T1000 (cell line): ENCODE measurements at places on chromosomes 6 and 20.

- no peak for DNase-seq
Measured at GRCh38 chr20:60804918-60805630, 447.0 kb upstream of the CDH4 start.

DNA sequence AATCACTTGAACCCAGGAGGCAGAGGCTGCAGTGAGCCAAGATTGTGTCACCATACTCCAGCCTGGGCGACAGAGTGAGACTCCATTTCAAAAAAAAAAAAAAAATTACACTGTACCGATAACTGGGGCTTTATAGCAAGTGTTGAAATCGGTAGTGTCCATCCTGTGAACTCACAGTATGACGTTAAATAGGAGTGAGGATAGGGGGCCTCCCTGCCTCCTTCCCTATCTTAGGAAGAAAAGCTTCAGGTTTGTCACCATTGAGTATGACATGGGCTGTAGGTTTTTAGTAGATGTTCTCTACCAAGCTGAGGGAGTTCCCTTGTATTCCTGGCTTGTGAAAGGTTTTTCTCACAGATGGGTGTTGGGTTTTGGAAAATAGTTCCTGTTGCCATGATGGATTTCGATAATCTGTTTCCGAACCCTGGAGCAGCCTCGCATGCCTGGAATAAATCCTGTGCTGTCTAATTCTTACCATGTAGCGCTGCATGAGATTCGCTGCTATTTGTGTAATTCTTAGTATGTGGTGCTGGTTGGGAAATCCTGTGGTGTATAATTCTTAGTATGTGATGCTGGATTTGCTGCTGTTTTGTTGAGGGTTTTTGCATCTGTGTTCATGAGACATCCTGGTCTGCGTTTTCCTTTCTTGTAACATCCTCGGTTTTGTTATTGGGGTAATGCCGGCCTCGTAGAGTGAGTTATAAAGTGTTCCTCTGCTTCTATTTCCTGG is 23.6 kb downstream of the NTSR1 start:
- DNase-seq, result no peak

- DNase-seq, result peak; percentile 34
Measured at GRCh38 chr6:14711056-14711703, 534.7 kb upstream of the JARID2 start.

DNA sequence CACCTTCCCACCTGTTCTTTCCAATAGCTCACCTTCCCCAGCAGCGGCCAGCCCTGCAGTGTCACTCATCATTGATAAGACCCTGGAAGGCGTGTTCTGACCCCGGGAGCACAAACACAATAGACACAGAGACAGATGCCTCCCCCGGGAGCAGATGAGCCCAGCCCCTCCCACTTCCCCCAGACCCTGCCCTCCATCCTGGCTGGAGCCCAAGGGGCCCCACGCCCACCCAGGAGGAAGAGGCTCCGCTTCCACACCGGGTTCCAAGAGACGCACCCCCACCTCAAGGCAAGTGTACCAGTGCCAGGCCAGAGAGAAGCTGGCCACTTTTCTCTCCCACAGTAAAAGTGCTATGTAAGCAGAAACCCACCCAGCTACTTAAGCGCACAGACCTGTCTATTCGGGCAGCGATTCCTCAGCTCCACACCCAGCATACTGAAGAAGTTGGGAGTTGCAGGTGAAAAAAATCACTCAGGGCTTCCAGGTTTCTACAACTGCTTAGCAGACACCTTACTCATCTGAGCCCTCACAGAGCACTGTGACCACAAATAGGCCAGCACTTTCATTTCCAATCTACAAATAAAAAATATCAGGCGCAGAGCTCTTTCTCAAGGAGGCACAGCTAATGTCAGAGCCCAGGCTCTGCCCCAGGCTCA is 93.4 kb upstream of the NXT1 start:
- DNase-seq, result no peak

GRCh38 chr6:57072108-57072507 is 17.9 kb upstream of the ZNF451 start:
- DNase-seq, result no peak

- no peak for DNase-seq
Measured at GRCh38 chr20:25606094-25606695, 17.6 kb downstream of the NANP start.

DNA sequence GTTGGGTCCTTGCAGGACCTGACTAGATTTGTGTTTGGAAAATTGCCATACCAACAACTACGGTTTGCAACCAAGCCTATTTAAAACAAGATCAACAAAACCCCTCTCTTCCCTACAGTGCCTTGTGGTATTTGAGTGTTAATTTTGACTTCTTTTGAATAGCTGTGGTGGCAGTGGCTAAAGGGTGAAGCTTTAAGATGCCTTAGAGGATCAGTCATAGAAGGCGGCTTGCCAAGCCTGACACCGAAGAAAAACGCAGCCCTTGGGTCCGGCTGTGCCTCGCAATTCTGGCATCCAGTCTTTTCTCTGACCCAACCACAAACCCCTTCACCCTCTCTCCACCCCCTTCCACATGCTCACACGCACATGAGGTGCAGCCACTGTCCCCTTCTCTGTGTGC is 32.6 kb downstream of the BMP6 start:
- peak; percentile 37 for DNase-seq

DNA sequence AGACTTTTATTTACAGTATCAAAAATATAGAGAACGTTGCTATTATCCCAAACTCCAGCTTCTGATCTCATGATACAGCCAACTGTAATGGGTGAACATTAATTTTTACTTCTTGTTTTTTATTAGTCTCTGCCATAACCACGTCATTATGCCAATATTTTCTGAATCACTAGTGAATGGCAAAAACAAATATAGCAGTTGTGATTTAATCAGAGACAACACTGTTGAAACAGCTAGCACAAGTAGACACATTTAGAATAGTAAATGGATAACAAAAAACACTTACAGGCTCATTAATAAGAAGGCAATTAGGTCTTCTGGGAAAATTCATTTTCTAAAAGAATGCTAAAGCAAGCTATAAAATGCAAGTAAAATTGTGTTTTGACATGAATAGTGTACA is 8.1 kb downstream of the PTPRK start:
- no peak for DNase-seq

GRCh38 chr6:1619098-1619672 is 9.5 kb downstream of the FOXC1 start:
- no peak for DNase-seq

GRCh38 chr6:42314571-42315258 is 97.1 kb upstream of the MRPS10 start:
- no peak for DNase-seq

DNA sequence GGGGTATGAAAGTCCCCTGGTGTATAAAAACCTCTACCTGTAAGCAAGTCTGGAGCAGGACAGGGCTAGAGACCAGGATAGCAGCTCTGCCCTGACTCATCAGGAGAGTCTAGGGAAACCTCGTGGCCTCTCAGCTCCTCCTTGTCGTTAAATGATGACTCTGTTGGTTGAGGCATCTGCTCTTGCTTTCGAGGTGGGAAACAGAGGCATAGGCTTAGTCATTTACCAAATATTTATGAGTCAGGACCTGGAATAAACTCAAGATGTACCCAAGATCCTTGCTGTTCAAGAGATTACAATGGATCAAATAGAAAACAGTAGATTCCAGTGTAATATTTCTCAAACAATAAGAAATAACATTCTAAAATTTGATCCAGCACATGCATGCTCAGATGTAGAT is 5.5 kb downstream of the MANBAL start:
- peak; percentile 72 for DNase-seq

- DNase-seq, result peak; percentile 96
Measured at GRCh38 chr20:2814587-2815051, at the start of gene C20orf141. Gene C20orf141 (plus strand): TSS chr20:2814987. CDS start chr20:2815185, 198 bp downstream.

- no peak for DNase-seq
Measured at GRCh38 chr6:122511193-122511924, 39.8 kb upstream of the SERINC1 start.

DNA sequence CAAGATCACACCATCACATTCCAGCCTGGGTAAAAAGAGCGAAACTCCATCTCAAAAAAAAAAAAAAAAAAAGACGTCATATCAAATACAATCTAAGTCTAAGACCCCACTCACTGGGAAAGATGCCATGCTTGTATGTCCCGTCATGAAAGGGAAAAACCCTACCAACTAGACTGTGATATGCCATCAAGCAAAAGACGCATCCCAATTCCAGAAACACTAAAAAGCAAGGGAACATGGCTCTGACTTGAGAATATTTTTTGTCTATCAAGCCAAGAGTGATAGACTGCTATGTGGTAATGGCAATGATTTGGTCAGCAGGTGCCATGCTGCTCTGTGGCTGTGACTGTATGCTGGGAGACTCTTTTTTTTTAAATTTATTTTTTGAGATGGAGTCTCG is 23.0 kb downstream of the LAMA5 start:
- DNase-seq, result no peak

- no peak for DNase-seq
Measured at GRCh38 chr20:24465159-24465558, 4.3 kb upstream of the SYNDIG1 start.

DNA sequence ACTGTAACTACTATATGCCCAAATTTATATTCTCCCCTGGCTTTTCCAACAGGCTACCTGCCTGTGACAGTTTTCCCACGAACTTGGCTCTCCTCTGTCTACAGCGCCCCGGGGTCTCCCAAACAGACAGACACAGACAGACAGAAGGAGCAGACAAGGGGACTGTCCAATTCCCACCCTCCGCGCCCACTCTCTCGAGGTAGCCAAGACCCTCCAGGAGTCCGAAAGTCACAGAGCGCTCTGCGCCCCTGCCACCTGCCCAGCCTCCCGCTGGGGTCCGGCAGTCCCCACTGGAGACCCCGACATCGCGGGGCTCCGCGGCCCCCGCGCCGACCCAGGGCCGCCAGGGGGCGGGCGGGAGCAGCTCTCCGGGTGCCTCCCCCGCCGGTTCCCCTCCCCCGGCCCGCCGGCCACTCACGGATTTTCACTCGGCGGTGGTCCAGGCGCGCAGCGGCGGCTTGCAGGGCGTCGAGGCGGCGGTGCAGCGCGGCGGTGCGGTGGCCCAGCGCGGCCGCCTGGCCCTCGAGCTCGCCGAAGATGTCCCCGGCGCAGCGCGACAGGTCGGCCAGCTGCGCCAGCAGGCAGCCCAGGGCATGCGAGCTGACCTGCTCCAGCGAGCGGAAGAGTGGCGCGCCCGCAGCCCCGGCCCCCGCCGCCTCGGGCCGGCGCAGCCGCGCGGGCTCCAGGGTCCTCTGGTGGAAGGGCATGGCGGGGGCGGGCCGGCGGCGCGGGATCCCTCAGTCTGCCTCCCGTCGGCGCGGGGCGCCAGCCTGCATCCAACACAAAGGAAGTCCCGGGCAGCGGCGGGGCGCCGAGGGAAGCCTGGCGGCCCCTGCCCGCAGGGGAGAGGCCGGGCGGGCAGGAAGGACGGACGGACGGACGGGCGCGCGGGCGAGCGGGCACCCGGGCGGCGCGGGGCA is 81.3 kb upstream of the CCDC28A start:
- DNase-seq, result peak; percentile 66
